WTC11 (cell line): ENCODE measurements at places on chromosomes 6 and 20.

DNA sequence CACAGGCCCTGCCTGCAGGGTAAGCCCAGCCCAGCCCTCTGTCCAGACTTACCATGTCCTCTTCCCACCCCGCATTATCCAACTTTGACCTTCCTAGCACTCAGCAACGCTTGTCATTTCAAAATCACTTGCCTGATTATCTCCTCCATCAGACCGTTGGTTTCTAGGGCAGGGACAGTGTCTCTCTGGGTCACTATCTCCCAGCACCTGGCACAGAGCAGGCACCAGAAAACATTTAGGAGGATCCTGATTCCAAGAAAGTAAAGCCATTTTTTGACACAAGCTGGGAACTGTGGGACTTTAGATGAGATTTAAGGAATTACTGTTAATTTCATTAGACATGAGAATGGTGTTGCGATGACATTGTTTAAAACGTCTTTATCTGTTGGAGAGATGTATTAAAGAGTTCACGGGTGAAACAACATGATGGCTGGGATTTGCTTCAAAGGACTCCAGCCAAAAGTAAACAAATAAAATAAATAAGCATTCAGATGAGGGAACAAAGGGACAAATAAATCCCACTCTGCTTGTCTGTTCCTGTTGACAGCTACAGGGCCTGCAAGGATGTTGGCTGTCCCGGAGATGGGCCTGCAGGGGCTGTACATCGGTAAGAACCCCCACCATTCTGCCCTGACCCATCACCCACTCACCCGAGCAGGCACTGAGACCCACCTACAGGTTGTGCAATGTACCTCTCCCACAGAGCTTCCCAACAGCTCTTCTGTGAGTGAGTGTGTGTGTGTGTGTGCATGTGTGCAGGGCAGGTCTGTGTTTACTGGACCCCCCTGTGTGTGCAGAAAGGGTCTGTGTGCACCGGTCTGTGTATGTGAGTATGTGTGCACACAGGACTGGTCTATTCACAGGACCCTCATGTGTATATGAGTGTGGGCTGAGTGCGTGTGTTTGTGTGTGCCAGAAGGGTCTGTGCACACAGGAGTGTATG lies 5.9 kb downstream of the HSPA12B start:
- no peak for DNase-seq

GRCh38 chr6:106927531-106928398 lies 46.8 kb downstream of the CD24 start:
- DNase-seq: peak; percentile 82

DNA sequence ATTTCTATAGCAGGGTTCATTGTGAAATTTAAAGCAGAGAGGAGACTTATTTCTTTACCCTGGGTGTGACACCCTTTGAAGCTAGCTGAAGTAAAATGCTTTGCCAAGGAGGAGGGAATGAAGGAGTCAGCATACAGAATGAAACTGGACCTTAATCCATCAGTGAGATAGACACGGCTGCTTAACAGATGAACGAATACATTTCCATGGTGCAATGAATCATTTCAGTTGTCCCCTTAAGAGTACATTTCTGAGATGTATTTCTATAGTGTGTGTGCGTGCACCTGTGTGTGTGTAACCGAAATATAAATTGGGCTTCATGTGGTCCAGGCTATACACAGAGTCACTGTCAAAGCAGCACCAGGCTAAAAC lies 73.8 kb upstream of the CD93 start:
- DNase-seq: no peak

- DNase-seq: no peak
Measured at GRCh38 chr6:35566794-35567193, 54.1 kb upstream of the TULP1 start.

DNA sequence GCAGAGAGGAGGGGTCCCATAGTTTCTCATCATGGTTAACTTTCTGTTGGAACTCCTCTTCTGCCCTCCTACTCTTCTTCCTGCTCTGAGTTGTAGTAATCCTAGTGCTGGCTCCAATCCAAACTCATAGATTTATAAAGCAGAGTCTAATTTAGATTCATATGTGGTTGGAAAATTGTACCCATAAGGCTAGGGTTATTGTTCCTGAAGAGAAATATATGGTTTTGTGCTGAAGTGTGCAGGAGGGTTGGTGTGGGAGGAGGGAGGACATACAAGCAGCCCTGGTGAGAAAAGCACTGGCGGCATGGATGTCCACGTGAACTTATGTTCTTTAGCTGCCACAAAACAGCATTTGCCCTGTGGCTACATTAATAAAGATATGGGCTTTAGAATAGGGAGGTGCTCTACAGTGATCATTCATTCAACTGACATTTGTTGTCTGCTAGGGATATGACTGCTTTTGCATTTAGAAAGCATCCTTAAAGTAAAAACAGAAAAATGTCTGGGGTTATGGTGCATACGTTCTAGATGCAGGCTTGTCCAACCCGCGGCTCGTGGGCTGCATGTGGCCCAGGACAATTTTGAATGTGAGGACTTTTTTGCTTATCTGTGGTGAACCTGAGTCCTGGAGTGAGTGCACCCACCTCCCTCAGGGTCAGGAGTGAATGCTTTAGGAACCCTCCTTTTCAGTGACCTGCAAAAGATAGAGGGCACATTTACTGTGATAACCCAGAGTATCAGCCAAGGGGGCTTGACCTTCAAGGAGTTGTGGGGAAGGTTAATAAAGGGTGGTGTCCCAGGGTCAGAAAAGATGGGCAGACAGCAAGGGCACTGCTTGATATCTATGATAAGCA lies 4.1 kb downstream of the HLA-A start:
- no peak for DNase-seq

DNA sequence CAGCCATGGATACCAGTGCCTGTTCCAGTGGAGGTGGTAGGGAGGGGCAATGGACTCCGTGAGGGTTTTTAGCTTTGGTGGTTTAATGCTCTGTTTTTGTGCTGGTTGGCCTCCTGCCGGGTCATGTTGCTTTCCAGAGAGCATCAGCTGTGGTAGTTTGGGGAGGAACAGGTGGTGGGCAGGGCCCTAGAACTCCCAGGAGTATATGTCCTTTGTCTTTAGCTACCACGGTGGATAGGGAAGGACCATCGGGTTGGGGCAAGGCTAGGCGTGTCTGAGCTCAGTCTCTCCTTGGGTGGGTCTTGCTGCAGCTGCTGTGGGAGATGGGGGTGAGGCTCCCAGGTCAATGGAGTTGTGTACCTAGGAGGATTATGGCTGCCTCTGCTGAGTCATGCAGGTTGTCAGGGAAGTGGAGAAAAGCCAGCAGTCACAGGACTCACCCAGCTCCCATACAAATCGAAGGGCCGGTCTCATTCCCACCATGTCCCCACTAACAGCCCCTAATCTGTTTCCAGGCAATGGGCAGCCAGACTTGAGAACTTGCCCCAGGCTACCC lies 38.9 kb downstream of the MRAP2 start:
- no peak for DNase-seq

DNA sequence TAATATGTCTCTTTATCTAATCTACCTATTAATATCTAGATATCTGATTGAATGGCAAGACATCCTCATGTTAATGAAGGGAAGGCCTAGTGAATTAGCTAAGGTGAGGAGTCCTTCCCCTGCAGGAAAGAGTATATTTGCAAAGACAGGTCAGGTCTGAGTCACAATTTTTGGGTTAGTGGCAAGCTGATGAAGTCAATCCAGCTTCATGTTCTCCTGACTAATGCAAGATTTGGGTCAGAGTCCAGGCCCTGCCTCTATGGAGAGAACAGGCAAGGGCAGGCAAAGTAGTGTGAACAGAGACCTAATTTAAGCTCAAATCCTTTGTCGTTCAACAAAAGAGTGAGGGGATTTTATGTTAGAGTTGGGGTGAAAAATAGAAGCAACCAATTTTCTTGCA lies 496.7 kb downstream of the BMP2 start:
- DNase-seq: no peak

DNA sequence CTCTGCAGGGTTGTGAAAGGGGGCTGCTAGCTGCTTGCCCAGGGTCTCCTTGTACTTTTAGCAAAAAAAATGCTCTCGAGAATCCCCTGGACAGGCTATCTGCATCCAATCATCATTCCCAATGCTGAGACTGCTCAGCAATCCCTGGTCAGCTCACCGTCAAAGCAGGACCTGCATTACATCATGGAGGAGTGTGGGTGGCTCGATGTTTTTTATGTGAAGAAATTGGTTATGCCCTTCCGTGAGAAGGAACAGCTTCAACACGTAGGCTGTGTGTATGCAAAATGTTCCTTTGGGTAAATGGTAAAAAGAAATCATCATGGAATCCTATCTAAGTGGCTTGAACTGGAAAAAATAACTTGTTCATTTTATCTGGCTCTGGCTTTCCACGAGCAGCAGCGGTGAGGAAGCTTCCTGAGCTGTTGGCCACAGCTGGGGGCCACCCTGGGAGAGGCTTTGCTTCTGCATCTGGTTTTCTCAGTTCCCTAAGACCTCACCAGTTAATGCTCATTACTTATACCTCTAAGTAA lies 111.4 kb downstream of the FYN start:
- no peak for DNase-seq

- DNase-seq: no peak
Measured at GRCh38 chr6:137213331-137213740, 5.8 kb downstream of the IFNGR1 start.
